ENCODE measurements at places on chromosomes 3 and 15. TPM values are rescaled to one million over a fixed set of nuclear protein-coding genes. Genes with fewer than 3 reads are reported as not detected.

The CFAP100 gene
- not detected for total RNA-seq

The VEPH1 gene
- total RNA-seq = not detected

The MFSD1 gene
- total RNA-seq = 48.0 TPM

The CCDC54 gene
- not detected for total RNA-seq

The SLC7A14 gene
- 0.18 TPM for total RNA-seq

DNA sequence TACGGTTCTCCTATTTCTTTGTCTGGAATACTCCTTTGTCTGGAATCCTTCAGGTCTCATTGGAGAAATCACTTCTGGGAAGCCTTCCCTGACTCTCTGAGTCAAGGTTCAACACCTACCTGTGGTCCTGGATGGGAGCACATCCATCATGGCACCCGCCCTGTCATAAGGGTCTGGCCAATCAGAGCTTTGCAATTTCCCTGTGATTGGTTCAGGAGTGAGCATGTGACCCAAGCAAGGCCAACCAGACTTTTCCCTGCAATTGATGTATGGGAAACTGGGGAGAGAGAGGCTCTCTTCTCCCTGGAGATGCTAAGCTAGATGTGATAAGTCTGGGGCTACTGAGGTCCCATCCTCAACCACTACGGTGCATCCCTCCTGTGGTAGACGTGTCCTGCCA lies 8.1 kb downstream of the FAM3D start:
- DNase-seq = no peak

DNA sequence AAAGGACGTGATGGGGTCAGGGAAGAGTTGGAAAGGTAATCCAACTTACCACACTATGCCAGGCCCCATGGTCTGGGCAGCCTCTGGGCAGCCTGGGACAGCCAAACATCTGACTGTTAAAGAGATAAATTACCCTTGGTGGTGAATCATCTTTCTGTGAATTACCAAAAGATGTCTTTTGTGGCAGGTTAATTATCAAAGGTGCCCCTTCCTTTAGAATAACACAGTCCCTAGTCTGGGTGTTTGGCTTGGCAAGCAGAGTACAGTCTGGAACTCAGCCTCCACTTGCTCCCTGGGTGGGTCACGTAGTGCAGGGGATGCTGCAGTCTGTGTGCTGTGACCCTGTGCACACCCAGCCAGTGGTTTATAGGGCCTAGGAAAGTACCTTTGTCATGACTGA lies 113.1 kb downstream of the ZNF621 start:
- no peak for DNase-seq

GRCh38 chr15:59436774-59437141 lies 1.2 kb upstream of the FAM81A start:
- no peak for DNase-seq

DNA sequence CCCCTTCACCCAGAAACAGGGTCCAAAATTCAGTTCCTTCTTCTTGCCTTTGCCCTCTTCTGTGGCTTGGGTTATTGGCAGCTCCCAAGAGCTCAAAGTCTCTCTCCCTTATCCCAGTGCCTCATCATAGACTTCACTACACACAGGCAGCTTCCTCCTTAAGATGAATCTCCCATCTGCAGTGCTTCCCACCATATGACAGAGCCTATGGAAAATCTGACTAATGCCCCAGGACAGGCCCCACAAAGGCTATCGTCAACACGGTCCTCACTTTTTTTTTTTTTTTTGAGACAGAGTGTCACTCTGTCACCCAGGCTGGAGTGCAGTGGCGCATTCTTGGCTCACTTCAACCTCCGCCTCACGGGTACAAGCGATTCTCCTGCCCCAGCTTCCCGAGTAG lies 194.1 kb downstream of the MEX3B start:
- no peak for DNase-seq

DNA sequence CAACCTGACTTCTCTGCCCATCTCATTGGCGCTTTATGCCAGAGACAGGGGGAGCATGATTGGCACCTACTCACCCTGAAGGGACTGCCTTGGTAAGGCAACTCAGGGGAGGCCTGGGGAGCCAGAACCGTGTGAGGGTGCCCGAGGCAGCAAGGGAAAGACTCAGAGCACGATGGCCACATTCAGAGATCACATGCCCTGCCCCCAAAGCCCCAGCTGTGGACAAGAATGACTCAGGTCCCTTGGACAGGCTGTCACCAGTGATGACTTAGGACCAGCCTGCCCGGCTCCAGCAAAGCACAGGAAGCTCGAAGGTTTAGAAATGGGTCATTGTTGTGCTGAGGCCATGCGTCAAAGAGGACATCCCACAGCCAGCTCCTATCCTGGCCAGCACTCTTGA lies 49.1 kb upstream of the LIMD1 start:
- no peak for DNase-seq

DNA sequence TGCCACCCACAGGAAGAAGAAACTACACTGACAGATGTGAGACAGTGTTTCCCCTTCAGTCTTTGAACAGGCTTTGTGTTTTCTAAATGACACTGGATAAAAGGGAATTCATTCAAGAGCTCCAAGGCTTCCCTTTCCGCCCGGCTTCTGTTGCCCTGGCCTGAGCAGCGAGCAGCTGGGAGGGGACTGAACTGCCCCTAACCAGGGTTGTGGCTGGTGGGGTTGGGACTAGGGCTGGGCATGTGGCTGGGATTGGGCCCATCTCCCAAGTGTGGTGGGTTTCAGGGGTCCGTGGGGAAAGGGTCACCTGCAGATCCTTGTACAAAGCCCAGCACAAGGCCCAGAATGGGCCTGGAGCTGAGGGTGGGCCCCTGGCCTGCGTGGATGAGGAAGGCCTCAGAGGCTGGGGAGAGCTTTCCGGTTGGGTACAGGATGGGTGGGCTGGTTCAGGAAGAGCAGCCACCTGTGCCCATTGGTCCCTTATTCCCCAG lies 10.4 kb downstream of the VILL start:
- no peak for DNase-seq

DNA sequence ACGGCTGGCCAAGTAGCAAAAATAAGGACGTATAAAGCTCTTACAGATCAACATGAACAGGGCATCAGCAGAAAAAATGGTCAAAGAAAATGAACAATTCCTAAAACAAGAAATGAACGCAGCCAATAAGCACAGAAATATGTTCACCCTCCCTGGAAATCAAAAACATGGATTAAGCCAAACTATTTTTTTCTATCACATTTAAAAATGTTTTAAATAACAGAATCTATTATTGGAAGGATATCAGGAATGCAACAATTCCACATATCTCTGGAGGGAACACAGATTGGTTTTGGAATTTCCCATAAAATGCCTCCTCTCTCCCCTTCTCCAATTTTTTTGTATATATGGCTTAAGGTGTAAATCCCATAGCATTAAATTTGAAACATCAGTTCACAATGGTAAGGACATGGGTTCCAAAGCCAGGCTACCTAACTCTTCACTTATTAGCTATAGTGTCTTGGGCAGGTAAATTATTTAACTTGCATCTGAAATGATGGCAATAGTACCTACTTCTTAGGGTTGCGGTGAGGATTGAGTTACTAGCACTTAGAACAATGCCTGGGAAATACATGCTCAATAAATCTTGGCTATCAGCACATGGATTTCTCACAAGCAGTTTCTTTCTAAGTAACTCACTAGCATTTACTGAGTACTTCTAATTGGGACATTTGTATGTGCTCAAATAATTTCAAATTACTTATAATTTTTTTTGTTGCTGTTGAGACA lies 10.1 kb downstream of the UACA start:
- no peak for DNase-seq

DNA sequence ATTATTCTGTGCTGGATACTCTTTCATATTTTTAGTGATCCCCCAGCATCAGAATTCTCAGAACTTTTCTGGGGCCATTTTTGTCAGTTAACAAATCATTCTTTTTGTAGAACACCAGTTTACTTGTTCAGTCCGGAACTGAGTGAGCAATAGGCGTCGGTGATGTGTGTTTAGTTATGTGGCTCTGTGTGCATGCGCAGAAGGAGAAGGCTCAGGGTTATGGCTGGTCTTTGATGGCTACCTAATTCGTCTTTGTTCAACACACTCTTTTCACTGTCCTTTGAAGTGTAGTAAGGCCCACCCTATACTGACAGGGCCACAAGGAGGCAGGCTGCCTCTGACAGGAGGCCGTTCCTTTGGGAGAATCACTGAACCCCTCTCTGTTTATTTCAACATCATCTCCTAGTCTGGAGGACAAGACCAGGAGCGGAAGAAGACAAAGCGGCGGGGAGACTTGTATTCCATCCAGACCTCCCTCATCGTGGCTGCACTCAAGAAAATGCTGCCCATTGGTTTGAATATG lies 158.2 kb upstream of the CHRM5 start:
- no peak for DNase-seq

GRCh38 chr3:142839831-142840230 lies 49.1 kb downstream of the PCOLCE2 start:
- no peak for DNase-seq

- DNase-seq = peak; percentile 63
Measured at GRCh38 chr15:33292717-33293307, 18.0 kb upstream of the RYR3 start.

- DNase-seq = no peak
Measured at GRCh38 chr3:102144063-102144462, 290.8 kb upstream of the ZPLD1 start.

DNA sequence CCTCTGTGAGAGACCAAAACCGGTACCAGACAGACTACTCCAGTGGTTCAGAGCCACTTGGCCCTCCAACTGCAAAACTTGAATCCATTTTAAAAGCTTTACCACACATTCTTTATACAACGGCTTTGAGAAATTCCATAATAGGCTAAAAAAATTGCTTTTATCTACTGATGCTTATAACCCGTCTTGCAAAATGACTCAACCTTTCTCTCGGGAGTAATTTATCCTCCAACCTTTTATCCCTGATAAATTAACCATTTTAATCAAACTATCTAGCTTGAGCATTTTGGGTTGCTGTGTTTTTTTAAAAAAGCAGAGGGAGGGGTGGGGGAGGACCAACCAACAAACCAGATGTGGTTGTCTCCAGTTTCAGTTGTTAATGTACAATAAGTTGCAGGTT lies 275.7 kb upstream of the LRTM1 start:
- no peak for DNase-seq
